Activated T-helper 1 cell treated with anti-CD3 and anti-CD28 coated beads, Interleukin-2, amount 50 U/mL, for 16 hours (primary cell): ENCODE measurements at places on chromosomes 4 and X.

- DNase-seq, result no peak
Measured at GRCh38 chr4:79913581-79913980, 159.4 kb downstream of the ANTXR2 start.

DNA sequence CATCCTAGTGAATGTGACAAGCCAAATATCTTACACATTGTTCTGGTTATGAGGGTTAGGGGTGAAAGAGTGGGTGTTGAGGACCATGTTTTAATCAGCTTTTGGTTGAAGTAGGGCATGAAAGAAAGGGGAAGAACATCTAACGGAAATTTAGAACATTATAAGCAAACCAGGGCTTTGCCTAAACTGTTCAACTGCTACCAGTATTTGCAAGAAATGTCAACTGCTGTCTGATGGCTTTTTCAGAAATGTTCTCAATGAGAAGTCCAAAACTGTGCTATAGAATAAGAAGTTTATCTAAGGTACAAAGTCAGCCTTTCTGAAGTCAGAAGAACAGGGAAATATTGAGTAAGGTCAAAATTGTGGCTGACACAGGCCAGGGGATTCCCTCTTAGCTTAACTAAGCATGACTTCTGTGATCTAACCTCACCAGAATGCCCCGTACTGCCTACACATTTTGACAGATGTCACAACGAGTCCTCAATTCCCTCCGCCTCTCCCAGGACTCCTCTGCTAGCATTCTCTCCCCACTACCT lies 67.1 kb downstream of the DTHD1 start:
- peak; percentile 2 for DNase-seq

DNA sequence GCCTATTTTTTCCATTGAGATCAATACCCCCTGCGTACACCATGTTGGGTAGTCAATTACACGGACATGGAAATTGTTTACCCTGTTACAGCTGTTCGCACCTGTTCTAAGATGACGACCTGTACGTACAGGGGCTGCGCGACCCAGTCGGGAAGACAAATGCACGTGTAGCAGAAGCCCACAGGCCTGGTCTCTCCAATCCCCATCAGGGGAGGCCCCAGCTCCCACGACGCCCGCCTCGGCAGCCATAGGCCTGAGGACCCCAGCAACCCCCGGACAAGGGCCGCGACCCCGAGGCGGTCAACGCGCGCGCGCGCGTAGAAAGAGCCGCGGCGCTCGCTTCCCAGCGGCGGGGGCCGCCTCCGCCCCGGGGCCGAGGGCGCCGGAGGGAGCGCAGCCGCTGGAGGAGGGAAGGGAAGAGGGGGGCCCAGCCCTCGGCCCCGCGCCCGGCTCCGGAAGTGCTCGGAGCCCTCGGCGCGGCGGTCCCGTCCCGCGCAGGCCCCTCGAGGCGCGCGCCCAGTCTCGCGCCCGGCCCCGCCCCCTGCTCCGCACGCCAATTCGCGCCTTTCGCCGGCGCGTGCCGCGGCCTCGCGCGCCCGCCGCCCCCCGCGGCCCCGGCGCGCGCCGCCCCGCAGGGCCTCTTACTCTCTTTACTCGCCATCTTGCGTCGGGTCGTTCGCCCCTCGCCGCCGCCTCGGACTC lies 618 bp downstream of the RBBP7 start:
- no peak for DNase-seq

GRCh38 chr4:78022517-78022916 lies 34.6 kb upstream of the FRAS1 start:
- DNase-seq, result no peak

DNA sequence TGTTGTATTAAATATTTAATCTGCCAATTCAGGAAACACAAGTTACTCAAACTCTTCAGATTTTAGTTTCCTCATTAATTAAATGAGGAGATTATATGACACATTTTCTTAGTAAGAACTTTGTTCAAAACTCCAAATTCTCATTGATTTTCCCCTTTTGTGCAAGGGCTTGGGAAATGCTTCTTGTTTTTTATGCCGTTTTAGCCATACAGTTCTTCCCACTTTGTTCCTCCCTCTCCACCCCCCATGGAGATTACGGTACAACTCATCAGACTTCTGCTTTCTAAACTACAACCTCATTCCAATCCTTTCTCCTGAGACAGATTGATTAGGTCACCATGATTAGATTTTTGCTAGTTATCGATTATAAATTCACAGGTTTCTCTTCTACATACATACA lies 10.9 kb upstream of the BBS7 start:
- no peak for DNase-seq

- no peak for DNase-seq
Measured at GRCh38 chr4:25031077-25031621, 403 bp upstream of the LGI2 start.

DNA sequence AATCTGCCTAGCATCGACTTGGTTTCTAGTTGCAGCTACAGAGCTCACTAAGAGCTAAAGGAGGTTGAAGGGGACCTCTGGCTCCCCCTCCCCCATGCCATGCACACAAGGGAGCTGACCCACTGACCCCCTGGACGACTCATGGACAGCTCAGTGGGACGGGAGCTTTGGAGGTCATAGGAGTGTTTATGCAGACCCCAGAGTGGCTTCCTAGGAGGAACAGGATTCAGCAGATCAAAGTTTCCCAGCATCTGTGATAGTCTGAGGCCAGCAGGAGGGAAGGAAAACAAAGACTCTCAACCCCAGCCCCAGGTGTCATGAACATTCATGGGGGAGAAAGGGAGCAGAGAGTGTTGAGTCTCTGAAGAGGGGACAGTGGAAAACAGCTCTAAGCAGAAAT lies 104.4 kb downstream of the ARSF start:
- DNase-seq, result no peak

- DNase-seq, result no peak
Measured at GRCh38 chr4:7716010-7716721, 223.5 kb downstream of the AFAP1 start.

DNA sequence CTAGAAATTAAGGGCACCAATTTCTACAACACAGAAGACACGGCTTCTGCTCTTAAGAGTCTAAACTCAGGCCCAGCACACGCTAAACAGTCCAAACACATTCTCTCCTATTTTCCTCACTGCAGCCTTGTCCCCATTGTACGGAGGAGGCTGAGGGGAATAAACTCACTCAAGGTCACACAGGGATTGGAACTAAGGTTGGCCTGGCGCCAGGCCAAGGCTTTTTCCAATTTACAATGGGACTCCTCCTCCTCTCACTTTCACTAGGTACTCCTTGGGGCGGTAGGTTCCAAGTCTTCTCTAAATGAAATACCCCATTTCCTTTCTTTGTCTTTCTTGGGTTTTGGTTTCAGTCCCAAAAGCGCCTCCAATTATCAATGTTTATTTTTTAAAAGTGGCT lies 48.7 kb upstream of the CRMP1 start:
- no peak for DNase-seq

DNA sequence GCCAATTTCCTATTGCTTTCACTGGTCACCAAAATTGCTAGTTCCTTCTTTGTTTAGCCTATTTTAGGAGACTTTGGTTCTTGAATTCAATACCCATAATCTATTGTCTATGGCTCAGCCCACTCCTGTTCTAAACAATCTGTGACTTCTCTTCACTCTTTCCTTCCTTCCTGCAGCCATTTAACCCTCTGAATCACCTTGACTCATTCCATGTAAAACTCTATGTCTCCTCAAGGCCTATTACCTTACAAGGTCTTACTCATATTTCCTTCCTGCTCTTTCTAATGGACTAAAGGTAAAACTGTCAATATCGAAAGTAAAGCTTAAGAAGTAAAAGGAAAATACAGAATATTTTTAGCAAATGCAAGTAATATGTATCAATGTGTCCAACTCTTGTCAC lies 301.6 kb downstream of the ARHGAP24 start:
- no peak for DNase-seq

DNA sequence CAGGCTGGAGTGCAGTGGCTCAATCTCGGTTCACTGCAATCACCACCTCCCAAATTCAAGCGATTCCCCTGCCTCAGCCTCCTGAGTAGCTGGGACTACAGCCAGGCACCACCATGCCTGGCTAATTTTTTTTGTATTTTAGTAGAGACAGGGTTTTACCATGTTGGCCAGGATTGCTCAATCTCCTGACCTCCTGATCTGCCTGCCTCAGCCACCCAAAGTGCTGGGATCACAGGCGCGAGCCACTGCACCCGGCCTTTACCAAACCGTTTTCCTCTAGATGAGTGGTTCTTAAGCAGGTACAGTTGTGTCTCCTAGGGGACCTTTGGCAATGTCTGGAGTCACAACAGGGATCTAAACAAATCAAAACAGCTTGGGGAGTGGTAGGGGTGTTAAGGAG lies 11.6 kb downstream of the AMELX start:
- no peak for DNase-seq

DNA sequence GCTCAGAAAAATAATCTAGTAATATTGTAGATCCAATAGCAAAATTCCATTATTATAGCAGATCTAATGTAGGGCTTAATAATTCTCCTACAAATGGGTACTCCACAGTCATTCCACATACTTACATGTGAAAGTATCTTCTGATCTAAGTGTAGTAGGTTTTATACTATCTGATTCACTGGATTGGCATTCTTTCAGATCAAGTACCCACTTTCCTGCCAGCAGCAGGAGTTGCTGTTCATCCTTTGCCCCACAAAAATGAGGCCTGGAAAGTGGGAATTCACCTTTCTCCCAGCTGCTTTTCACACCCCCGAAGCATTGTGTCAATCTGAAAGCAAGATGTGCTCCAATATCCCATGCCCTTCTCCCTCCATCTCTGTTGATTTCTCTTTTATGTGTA lies 77.1 kb upstream of the RXFP1 start:
- no peak for DNase-seq

- no peak for DNase-seq
Measured at GRCh38 chr4:119149110-119149509, 13.5 kb downstream of the MYOZ2 start.

DNA sequence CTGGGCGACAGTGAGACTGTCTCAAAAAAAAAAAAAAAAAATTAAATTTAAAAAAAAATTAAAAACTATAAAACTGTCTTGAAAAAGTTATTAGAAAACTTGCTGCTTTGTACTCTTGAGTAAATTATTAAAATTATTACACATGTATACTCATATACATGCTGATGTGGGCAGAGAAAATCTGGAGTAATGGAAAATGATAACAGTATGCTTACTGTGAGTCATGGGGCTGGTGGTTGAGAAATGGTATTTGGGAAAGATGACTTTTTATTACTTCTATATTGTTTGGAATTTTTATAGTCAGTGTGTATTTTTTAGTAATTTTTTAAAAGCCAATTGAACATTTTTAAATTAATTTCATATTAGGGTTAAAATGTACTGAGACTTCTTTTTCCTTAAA lies 7.5 kb downstream of the YY2 start:
- DNase-seq, result no peak

GRCh38 chrX:28487818-28488217 lies 99.4 kb upstream of the IL1RAPL1 start:
- no peak for DNase-seq

- no peak for DNase-seq
Measured at GRCh38 chr4:139622901-139623381, 42.7 kb upstream of the MGST2 start.

DNA sequence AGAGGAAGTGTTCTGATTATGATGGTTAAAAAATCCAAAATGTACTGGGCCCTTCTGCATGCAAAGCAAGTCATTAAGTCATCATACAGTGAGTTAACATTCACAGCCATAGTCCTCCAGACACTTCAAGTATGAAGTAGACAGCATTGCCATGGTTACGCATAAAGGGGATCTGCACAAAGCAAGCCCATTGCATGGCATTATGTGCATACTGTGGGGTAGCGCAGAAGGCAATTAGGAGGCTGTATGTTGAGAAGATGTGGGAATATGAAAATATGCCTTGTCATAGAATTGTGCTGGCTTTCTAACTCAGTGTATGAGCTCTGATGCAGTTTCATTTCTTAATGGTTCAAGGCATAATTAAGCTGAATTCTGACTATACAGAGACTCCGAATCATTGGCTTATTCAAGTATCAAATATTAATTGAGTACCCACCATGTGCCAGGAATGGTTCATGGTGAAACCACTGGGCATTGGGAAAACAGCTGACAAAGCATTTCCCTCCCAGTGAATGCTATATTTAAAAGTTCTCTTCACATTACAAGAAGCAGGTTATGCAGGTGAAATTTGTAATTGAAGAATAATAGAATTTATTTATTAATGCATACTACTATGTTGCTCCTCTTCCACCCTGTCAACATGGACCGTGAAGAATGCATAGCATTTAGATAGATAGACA lies 588.9 kb downstream of the ZNF674 start:
- DNase-seq, result no peak

GRCh38 chr4:56197387-56197786 lies 189.9 kb downstream of the AASDH start:
- DNase-seq, result no peak

DNA sequence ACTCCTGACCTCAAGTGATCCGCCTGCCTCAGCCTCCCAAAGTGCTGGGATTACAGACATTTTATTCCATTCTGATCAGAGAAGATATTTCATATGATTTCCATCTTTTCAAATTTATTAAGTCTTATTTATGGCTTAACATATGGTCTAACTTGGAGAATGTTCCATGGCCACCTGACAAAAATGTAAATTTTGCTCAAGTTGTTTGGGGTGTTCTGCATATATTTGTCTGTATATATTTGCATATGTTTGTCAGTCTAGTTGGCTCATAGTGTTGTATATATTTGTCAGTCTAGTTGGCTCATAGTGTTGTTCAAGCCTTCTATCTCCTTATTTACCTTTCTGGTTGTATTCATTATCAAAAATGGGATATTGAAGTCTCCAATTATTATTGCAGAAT lies 16.2 kb upstream of the ATRX start:
- no peak for DNase-seq

DNA sequence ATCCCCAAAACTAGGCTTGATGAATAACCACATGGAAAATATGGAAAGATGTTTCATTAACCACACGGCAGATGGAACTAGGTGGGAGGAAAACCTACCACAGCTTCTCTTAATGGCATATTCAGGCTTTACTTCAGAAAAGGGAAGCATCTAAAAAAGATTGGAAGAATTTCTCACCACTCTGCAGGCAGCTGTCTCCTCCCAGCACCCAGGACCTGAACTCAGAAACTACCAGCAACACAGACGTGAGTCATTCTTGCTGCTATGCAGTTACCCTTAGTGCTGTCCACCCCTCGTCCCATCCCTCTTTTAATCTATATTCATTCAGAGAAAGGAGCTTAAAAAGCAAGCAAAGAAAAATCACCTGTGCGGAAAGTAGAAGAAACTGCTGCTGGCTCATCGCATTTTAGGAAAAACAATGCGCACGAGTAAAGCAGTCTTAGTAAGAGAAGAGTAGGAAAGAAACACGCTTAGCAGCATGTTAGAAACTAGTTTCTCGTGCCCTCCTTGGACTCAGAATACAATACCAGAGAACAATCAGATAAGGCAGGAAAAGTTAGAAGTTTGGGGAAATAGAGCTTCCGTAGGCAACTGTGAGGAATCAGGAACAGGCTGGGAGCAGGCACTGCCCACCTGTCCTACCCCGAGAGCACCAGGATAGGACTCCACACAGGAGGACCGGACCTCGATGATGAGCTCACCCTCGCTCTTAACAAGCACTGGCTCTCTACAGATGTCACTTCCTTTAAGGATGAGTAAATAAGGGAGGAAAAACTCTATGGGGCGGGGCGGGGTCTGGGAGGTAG lies 48.1 kb upstream of the ENPP6 start:
- no peak for DNase-seq

GRCh38 chr4:185693548-185694215 lies 118.3 kb downstream of the SORBS2 start:
- no peak for DNase-seq
